ENCODE measurements at places on chromosomes 11 and 22. TPM values are rescaled to one million over a fixed set of nuclear protein-coding genes. Genes with fewer than 3 reads are reported as not detected.

DNA sequence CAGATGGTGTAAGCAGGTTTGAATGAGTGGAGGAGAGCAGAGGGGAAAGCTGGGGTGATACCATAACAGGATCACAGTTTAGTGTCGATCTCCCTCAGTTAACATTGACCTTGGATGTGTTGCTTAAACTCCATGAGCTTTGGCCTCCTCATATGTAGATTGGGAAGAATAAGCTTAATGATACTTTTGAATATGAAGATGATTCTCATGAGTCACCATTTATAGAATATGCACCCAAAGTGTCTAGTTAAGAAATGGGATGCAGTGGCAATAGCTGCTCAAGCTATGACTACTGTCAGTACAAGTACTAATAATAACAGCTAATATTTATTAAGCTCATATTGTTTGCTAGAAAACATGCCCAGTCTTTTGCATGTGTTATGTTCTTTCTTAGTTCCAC is 236.2 kb upstream of the KIRREL3 start:
- no peak for DNase-seq

GRCh38 chr11:86143087-86144030 is 74.5 kb upstream of the PICALM start:
- peak; percentile 24 for DNase-seq

DNA sequence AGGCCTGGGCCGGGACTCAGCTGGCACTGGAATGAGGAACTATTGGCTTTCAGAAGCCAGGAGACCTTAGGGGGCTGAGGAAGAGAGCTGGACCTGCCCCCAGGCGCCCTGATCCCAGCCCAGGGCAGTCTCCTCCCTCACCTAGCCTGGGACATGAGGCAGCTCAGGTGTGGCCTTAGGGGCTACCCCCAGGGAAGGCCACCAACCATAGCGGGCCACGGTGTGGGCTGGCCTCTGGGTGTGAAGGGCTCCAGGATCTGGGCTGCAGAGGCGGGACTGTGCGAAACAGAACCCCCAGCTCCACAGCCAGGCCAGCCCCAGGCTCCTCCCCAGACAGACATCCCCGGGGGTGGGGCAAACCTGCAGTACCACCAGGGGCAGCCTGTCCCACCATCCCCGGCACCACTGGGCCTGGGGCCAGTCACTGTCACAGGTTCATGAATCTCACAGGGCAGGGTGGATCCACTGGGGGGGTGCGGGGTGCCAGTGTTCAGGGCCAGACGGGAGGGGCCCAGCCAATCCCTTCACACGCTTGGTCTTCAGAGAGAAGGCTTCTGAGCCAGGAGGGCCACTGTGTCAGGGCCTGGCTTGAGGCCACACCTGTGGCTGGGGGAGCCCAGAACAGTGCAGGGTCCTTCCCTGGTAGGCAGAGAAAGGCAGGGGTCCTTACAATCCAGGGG is 3.5 kb downstream of the PLXNB2 start:
- DNase-seq = peak; percentile 59

DNA sequence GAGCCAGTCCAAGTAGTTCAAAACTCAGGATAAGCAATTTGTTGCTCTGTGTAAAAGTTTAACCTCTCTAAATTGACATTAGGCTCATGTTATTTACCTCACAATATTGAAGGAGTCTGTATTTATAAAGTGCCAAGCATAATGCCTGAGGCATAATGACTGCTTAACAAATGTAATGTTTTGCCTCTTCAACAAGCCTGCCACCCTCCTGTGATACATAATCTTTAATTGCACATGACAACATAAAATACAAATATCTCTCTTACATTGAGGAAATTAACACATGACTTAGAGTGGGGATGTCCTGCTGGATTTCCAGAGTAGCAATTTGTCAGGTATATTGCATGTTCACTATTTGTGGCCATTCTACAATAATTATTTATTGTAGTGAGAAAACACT is 469.2 kb upstream of the ANO5 start:
- DNase-seq = no peak

- no peak for DNase-seq
These were observed 45.8 kb downstream of the ELFN2 start for GRCh38 chr22:37381489-37381888.

DNA sequence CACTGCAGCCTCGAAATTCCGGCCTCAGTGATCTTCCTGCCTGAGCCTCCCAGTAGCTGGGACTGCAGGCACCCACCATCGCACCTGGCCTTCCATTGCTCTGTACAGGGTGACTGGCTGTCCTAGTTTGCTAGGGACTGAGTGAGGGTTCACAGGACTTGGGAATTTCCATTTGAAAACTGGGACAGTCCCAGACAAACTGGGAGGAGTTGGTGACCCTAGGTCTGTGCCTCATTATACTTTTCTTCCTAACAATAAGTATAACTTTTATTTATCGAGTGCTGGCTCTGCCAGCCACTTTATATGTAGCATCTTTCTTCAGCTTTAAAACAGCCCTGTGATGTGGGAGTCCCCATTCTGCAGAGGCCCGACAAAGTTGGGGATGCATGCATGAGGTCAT is 25.5 kb downstream of the TCP11L1 start:
- no peak for DNase-seq

GRCh38 chr22:27628891-27629631 is 172.5 kb downstream of the MN1 start:
- DNase-seq = no peak

- DNase-seq = no peak
These were observed 901.4 kb upstream of the API5 start for GRCh38 chr11:42410251-42410955.

GRCh38 chr11:26149585-26149984 is 182.3 kb upstream of the ANO3 start:
- peak; percentile 10 for DNase-seq

DNA sequence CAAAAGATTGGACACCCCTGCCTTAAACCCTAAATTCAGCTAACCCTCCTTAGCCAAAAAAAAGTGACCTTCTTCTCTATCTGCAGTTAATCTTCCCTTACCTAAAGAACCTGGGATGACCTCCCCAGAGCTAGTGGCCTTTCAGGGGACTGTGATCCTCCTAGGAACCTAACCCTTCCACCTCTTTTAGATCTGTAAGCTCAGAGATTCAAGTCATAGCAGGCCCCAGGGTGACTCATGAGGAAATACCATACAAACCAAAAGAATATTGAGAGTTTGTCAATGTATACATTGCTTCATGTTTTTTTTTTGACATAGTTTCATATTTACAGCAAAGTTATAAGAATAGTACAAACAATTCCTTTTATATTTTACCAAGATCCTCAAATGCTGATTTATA is 38.3 kb upstream of the CXCR5 start:
- DNase-seq = no peak

GRCh38 chr11:33089776-33090175 is 50.4 kb downstream of the TCP11L1 start:
- no peak for DNase-seq

DNA sequence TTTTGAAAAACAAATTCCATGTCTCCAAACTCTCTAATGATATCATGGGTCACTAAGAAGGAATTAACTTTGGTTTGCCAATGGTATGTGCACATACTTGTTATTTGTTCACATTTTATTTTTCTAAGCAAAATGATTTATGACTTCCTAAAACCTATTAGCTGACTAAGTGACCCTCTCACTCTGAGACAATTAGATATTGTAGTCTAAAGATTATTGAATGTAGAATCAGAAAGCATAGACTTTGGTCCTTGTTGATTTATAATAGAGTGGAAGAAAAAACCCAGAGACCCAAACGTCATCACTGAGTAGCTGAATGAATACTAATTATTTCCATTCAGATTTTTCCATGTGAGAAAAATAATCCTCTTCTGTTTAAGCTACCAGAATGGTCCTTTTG is 243.5 kb upstream of the ANO3 start:
- DNase-seq = no peak

DNA sequence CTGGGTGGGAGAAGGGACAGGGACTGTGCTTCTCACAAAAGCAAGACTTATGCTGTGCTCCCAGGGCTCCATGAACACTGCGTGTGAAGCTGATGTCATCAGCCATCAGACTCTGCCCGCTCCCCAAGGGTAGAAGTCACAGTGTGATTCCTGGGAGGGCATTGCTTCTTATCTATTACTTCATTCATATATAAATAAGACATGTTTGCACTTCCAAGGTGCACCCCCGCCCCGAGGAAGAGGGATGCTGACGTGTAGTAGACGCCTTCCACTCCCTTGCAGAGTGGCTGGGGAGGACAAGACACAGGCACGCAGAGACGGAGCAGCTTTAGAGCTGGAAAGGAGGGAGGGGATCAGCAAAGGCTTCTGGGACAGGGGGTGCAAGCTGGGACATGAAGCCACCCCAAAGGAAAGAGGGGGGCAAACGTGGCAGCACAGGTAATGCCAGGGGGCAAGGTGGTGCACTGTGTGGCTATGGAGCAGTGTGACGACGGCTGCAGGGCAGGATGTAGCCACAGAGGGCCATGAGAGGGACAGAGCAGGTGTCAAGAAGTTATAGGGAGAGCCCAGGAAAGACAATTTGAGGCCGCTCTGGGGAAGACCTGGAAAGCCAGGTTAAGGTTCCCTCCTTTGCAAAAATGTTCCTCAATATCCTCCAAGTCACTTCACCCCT is 558.5 kb downstream of the MN1 start:
- DNase-seq = no peak

GRCh38 chr11:34160049-34160721 is 54.8 kb downstream of the NAT10 start:
- no peak for DNase-seq

- DNase-seq = no peak
These were observed 27.6 kb upstream of the PAMR1 start for GRCh38 chr11:35553021-35553420.

DNA sequence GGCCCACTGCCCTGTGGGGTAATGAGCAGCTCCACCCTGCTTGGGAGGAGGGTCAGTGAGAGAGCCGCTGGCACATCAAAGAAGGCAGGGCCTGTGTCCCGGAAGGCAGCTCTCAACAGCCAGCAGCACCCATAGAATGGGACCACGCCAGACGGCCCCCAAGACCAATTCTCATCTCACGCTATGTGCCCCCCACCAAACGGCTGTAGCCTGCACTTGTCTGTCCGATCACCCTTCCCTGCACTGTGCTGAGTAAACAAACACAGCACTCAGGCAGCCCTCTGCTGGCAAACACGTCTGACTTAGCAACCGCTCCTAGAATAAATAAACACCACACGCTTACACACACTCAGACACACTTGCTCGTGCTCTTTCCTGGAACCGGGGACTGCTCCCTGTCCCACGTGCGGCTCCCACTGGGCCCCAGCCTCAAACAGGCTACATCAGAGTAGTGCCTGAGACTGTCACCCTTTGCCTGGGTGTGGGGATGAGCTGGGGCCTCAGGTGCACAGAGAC is 53.2 kb upstream of the CDON start:
- DNase-seq = peak; percentile 71

DNA sequence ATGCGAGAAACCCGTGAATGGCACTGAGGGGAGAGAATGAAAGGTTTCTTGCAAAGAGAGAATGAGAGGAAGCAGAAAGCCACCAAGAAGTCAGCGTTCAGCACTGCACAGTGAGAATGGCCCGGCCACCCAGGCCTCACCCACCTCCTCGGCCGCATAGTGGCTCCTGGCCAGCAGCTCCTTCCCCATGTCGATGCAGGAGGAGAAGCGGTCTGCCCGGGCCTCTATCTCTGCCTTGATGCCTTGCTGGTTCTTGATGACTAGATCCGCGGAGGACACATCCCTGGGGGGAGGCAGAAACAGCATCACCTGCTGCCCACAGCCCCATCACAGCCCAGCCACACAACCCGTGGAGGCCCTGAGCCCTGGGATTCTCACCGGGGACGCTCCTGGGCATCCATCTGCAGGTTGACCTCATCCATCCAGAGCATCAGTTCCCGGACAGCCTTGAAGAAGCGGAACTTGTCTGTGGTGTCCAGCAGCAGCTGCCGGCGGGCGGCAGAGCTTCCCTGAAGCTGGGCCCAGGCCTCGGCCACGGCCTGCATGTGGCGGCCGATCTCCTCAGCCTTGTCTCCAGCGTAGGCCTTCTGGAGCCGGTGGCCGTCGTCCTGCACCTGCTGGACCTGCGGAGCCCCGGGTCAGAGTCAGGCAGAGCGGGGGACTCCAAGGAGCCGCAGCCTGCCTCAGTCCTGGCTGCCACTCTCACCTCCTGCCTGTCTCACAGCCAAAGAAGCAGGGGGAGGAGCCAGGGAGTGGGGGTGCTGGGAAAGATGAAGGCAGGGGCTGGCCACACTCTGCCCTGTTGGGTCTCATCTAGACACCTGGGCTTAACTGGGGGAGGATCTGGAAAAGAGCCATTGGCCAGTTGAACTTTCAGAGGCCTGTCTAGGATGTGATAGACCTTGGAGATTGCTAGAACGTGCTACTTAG is 12.2 kb upstream of the RBM4B start:
- no peak for DNase-seq

DNA sequence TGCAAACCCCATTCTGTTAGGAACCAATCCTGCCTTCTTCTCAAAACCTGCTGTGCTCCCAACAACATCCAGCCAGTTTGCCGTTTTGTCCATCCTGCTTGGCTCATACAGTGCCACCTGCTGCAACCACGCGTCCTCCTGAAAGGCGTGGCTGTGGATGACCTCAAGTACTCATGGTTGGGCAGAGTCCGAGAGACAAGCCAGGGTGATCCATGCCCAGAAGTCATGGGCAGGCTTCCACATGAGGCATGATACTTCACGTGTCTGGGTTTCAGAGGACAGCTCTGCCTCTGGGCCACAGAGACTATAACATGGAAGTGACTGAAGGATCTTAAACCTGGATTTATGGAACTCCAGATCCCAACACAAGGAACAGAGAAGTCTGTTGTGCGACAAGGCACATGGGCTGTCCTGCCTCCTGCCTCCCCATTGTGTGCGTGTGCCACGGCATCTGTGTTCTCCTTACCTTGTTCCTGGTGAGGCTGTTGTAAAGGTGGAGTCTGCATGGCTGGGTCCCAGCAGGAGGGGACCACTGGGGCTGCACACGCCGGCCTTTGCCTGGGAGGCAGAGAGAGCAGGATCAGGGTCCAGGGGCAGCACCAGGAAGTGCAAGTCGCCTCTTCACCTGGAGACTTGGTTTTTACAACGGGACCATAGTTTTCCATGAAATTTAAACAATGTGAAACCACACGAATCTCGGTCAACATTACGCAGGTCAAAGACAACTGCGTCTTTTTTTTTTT is 15.4 kb downstream of the CARS1 start:
- DNase-seq = peak; percentile 91

DNA sequence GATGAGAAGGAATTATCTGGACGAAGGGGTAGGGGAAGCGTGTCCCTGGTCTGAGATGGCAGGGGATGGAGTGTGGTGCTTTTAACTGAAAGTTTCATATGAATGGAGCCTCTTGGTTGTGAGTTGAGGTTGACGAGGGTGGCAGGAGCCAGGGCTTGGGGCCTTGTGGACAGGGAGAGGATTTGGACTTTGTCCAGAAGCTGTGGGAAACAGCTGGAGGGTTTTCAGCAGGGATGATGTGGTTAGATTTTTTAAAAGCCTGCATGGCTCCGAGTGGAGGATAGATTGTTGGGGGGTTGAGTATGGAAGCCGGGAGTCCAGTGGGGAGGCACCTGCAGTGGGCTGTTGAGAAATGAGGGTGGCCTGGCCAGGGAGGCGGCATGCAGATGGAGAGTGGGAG is 24.8 kb downstream of the MYO7A start:
- DNase-seq = no peak

The MUC5B gene
- total RNA-seq = not detected

The PSMD13 gene
- total RNA-seq = 190 TPM

The APOL2 gene
- total RNA-seq = 54.7 TPM

The GLYATL2 gene
- total RNA-seq = not detected

The GDPD4 gene
- total RNA-seq = not detected

The BARX2 gene
- 1.8 TPM for total RNA-seq

The OSM gene
- total RNA-seq = not detected

The TSSK2 gene
- not detected for total RNA-seq

The TNNT3 gene
- total RNA-seq = 1,884 TPM

The PARVA gene
- 17.8 TPM for total RNA-seq

The KIF18A gene
- total RNA-seq = 0.15 TPM

The MRPL23 gene
- 49.8 TPM for total RNA-seq

The P2RY6 gene
- total RNA-seq = 1.3 TPM

The ELF5 gene
- total RNA-seq = not detected

The ARHGAP20 gene
- 0.67 TPM for total RNA-seq

The ZFP91 gene
- 68.3 TPM for total RNA-seq

All from psoas muscle (tissue), 8 donors.